ENCODE measurements at places on chromosomes 5 and 9. TPM values are rescaled to one million over a fixed set of nuclear protein-coding genes. Genes with fewer than 3 reads are reported as not detected.

The KDM3B gene
- total RNA-seq = 49.7 TPM

The WDR38 gene
- not detected for total RNA-seq

The TMC1 gene
- 0.69 TPM for total RNA-seq

The CRHBP gene
- 0.83 TPM for total RNA-seq

The FGFR4 gene
- 1.5 TPM for total RNA-seq

The MRPL41 gene
- 24.4 TPM for total RNA-seq

The MYMK gene
- total RNA-seq = not detected

The GLRA1 gene
- total RNA-seq = not detected

The GPRIN1 gene
- total RNA-seq = 0.37 TPM

DNA sequence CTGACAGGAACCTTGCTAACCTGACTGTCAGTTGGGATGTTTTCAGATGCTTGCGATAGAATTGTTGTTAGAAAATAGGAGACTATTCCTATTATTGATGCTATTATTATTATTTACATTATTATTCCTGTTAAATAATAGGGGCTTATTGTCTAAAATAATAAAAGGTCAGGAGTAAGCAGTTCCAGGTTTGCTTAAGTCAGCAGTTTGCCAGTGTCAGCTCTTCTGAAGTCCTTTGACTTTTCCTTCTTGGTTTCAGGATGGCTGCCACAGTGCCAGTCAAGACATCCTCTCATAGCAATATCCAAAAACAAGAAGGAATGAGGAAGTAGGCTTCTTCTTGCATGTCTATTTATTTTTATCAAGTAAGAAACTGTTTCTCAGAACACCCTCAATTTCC lies 141.7 kb upstream of the MARCHF11 start:
- DNase-seq = no peak

DNA sequence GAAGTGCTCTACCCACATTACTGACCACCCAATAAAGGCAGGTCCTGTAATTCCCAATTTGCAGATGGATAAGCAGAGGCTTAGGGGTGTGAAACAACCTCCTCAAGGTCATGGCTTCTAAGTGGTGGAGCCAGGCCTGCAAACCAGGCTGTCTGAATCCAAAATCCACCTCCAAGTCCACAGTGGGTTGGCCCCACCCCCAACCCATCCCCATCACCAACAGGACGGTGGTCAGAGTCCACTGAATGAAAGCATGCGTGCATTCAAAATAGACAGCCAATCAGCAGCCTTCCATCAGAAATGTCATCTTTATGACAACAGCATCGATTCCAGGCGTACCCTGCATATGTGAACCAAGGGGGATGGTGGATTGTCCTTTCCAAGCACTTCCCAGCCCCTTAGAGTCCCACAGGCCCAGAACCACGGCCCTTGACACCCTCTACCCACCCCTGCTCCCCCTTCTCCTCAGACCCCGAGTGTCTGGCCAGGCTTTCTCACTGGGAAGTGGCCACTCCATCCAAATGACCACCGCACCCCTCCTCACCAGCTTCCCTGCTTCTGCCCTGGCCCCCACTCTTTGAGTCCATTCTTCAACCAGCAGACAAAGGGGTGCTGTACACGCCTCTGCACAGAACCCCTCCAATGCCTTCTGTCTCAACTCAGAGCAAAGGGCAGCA lies 133.1 kb downstream of the KCNIP1 start:
- no peak for DNase-seq

DNA sequence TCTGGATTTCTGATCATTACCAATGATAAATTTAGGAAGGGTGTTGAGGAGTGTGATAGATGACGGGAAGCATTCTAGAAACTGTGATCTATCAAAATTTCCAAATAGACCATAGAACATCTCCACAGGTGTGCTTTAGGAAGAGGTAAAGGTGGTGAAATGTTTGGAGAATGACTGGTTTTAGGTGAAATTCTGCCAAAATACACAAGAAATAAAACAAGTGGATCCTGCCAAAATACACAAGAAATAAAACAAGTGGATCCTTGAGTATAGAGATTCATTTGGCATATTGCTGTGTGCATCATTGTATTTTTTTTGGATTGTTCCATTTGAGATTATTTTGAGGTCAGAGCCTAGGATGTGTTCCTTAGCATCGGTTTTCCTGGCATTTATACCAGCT lies 88.3 kb upstream of the CTNND2 start:
- DNase-seq = no peak

GRCh38 chr5:123790226-123790625 lies 278.2 kb downstream of the CSNK1G3 start:
- no peak for DNase-seq

DNA sequence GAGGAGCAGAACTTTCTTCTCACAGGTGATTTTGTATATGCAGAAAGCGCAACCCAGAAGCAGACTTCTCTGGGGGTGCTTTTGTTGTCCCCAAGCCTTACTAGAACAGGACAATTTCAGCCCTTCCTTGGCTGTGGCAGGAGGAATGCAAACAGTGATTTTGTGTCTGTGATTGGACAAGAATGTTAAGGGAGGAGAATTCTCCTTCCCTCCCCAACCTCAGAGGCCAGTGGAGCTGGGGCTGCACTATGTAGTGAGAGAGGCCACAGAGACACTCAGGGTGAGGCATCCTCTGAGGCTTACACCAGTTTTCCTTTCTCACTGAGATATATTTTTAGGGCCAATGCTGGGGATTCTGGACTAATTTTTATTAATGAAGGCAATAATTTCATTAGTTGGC lies 58.8 kb downstream of the ZNF366 start:
- DNase-seq = no peak

- no peak for DNase-seq
These were observed 2.0 kb downstream of the PPP3R2 start for GRCh38 chr9:101592788-101593187.

GRCh38 chr9:130189840-130190239 lies 17.6 kb downstream of the NCS1 start:
- no peak for DNase-seq

DNA sequence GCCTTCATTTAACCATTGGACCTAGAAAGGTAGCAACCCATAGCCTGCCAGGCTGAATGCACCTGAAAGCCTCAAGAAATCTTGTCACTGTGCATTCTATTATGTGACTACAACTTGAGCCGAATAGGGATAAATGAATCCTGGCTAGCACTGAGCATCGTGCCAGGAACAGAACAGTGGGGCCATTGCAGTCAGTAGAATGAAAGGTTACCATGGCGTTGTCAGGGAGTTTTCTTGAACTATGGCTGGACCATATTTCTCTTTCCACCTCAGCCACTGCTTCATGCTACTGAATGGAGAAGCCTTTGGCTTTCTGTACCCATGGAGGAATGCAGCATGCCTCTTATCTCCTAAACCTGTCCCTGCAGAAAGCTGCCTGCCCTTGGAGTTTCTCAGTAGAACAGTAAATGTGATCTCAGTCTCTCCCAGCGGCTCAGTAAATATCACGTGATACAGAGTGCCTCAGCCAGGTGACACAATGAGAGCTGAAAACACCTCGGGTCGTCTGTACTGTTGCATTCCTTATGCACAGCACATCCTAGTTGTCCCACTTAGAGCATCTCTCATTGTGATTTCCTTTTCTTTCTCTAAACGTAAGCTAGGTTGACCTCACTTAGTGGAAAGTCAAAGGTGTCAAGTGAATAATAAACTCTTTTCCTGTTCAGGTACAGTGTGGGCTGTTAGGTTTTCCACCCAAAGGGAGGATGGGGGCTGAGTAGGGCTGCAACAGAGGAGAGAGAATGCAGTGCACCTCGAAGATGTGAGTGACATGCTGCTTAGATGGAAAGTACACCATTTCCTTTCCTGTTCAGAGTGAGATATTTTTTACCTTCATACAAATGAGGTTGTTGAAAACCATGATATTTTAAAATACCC lies 115.3 kb downstream of the MACIR start:
- DNase-seq = no peak

DNA sequence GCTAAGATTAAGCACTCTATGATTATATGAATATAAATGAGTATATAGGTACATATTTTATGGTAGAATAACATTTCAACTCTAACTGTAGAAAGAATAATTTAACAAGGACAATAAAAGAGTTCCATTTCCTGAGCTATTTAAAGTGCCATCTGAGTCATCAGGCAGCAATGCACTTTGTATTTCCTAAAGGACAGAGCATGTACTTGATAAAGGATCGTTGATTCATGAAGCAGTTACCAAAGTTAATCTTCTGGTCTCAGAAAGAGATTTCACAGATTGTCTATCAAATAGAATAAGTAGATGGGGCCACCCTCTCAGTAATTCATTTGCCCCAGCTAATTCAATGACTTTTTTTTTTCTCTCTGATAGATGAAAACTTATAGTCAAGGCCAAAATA lies 747.8 kb downstream of the CDH18 start:
- DNase-seq = no peak

- DNase-seq = peak; percentile 56
These were observed 8.8 kb downstream of the IPPK start for GRCh38 chr9:92661127-92661526.

All from posterior vena cava (tissue), 2 donors.